NCI-H510A treated with DMSO at 0.1 percent for 48 hours (cell line): ENCODE measurements at places on chromosomes 5 and 9.

GRCh38 chr9:69261636-69262035 lies 63.4 kb upstream of the ENTREP1 start:
- DNase-seq = no peak

DNA sequence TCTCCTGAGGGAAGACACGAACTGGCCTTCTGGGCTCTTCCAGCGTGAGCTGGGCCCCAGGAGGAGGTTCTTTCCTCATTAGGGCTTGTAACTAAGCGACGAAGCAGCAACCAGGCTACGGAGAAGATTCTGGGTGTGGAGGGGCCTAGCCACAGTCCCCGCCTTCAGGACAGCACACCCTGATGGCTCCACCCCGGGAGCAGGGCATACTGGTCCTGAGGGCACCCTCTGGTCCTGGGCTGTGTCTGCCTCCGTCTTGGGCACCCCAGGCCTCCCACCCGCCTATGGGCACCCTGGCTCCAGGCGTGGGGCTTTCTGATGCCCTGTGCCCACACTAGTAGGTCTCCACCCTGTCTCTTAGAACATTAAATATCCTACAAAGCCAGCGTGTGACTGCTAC lies 136.4 kb downstream of the OLFM1 start:
- DNase-seq = no peak

- DNase-seq = no peak
Observed at GRCh38 chr5:27748847-27749246, 710.5 kb upstream of the CDH9 start.

- DNase-seq = no peak
Observed at GRCh38 chr5:65133477-65134110, 348.1 kb downstream of the ADAMTS6 start.

- DNase-seq = no peak
Observed at GRCh38 chr9:3330792-3331420, 194.9 kb downstream of the RFX3 start.

DNA sequence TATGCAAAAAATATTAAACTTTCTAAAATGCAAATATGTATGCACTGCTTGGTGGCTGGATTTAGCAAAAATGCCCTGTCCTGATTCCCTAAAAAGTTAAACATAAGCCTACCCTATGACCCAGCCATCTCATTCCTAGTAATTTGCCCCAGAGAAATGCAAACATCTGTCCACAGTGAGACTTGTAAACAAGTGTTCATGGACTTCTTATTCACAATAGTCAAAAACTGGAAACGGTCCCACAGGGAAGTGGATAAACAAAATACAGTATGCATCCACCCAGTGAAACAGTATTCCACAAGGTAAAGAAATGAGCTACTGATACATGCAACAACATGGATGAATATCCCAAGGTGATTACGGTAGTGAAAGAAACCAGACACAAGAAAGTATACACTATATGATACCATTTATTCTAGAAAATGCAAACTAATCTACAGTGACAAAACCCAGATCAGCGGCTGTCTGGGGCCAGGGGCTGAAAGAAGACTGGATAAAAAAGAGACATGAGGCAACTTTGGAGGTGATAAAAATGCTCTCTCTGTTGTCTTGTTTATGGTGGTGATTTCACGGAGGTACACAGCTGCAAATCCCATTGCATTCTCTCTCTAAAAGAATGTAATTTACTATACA lies 277.3 kb downstream of the GLIS3 start:
- no peak for DNase-seq

GRCh38 chr5:148002451-148002850 lies 61.3 kb upstream of the SPINK5 start:
- DNase-seq = no peak

GRCh38 chr5:1175015-1175414 lies 26.4 kb upstream of the SLC6A19 start:
- no peak for DNase-seq

DNA sequence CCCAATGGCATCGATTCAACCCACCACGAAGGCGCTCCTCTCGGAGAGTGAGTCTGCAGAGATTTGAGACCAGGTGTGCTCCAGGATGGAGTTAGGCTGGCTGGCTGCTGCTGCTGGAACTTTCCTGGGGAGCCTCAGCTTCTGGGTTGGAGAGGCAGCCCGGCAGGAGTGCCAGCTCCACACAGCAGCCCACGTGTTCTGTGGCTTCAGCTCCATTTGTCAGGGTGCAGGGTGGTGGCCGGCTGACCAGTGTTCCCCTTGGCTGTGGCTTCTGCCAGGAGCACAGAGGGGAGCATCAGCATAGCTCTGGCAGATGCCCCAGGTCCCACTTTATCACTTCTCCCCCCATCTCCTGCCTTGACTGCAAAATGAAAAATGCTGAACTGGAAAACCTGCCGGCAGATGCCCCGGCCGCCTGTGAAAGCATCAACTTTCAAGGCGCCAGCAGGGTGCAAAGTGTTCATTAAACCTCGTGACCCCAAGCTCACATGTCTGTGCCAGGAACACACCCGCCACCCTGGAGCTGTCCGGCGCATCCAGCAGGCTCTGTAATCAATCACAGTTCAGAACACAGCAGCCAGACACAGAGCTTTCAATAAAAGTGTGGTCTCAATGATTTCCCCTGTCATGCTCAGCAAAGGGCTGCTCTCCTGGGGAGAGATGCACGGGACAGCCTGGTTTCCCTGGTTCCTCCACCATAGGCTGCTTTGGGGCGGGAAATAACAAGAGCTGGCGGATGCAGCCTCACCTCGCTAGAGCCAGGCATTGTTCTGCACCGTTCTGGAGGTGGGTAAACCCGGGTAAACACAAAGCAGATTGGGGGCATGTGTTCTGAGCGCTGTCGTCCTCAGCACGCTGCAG lies 53.2 kb downstream of the TRIP13 start:
- peak; percentile 70 for DNase-seq
